ENCODE measurements at places on chromosomes 7 and 10.

- no peak for DNase-seq
Observed at GRCh38 chr7:127810696-127811660, 159.0 kb downstream of the SND1 start.

- DNase-seq = no peak
Observed at GRCh38 chr10:49161411-49161997, 26.7 kb downstream of the TMEM273 start.

GRCh38 chr7:142856565-142857245 lies 1.8 kb downstream of the EPHB6 start:
- DNase-seq = no peak

DNA sequence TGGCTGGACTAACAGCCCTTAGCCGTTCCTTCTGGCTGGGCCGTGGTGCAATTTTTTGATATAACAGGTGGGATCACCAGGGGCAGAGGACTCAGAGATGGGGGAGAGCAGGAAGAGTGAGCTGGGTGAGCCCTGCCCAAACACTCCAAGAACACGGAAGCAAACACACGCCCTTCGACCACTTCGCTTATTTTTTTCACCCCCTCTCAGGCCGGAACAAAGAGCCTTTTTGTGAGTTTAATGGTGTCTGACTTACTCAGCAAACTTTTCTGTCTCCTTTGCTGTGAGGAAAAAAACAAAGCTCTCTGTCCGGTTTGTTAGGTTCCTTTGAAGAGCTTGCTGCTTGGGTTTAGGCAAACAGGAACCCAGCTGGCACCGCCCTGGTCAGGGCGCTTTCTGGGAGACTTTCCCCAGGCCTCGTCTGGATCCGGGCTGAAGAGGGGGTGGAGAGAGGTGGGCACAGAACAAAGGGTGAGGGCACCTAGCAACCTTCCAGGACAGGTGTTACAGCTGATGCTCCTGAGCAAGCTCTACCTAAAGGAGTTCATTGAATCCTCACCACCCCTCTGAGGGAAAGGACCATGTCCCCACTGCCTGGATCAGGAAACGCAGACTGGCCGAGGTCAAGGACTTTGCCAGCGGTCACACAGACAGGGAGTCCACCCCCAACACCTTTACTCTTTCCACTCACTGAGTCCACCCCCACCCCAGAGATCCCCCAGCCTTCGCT lies 23.3 kb downstream of the CALML3 start:
- no peak for DNase-seq

GRCh38 chr10:13719425-13719824 lies 132.7 kb downstream of the PRPF18 start:
- no peak for DNase-seq

DNA sequence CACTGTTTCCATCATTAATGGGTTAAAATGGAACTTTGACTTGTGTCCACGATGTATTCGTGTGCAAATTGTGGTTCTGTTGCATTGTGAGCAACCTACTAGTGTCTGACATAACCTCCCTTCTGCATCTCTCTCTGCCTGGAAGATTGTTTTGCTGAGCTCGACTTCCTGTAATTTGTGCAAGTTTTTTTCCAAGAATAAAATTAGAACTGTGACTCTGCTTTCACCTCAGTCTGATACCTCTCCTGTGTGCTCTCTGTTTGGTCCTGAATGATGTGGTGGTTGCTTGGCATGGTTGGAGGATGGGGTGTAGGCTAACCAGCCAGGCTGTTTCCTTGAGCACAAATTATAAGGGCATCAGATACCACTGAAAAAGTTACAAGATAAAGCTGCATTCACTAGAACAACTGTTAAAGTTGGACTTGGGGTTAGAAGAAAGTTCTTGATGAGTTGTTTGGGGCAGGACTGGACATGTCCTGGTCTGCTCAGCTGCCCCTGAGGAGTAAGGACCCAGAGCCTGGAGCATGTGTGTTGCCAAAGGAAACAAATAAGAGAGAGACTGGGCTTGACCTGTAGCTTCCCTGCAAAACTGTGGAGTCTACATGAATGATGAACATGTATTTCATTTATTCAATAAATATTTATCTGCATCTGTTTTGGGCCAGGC lies 1.9 kb upstream of the VOPP1 start:
- DNase-seq = no peak

- no peak for DNase-seq
Observed at GRCh38 chr7:24835643-24836042, 78.4 kb upstream of the GSDME start.

DNA sequence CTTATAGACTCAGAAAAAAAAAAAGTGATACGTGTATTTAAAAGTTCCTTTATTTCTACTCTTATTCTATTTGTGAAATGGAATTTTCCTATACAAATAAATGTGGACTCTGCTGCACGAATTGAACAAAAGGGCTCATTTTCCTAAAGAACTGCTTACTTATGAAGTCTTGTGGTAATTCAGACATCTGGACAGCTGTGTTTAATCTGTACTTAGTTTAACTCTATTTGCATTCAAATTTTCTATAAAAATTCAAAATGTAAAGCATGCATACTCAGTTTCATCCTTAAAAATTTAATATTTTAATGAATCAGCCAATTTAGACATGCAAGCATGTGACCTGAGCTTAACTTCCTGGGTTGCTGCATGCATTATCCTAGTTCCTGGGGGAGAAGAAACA lies 118.0 kb upstream of the PCLO start:
- DNase-seq = no peak

- no peak for DNase-seq
Observed at GRCh38 chr7:82821037-82821436, 341.6 kb downstream of the PCLO start.

GRCh38 chr10:34722404-34722803 lies 92.7 kb downstream of the PARD3 start:
- no peak for DNase-seq

Measured in fibroblast of skin of left biceps (primary cell).